Kidney tubule cell (primary cell): ENCODE measurements at places on chromosomes 16 and 17.
A peak's percentile ranks its signal among the peaks of the same experiment; 100 is the strongest.

GRCh38 chr17:75720656-75721462 lies at the start of gene ITGB4:
Gene ITGB4 (plus strand): TSS chr17:75721459. CDS start chr17:75724704, 3,245 bp downstream.
- peak; percentile 88 for DNase-seq

GRCh38 chr17:77875881-77876509 lies 82.5 kb upstream of the TNRC6C start:
- DNase-seq, result peak; percentile 30

- DNase-seq, result no peak
Measured at GRCh38 chr17:66778531-66779236, 56.2 kb upstream of the CACNG5 start.

- no peak for DNase-seq
Measured at GRCh38 chr16:82056550-82056896, 21.5 kb downstream of the HSD17B2 start.

DNA sequence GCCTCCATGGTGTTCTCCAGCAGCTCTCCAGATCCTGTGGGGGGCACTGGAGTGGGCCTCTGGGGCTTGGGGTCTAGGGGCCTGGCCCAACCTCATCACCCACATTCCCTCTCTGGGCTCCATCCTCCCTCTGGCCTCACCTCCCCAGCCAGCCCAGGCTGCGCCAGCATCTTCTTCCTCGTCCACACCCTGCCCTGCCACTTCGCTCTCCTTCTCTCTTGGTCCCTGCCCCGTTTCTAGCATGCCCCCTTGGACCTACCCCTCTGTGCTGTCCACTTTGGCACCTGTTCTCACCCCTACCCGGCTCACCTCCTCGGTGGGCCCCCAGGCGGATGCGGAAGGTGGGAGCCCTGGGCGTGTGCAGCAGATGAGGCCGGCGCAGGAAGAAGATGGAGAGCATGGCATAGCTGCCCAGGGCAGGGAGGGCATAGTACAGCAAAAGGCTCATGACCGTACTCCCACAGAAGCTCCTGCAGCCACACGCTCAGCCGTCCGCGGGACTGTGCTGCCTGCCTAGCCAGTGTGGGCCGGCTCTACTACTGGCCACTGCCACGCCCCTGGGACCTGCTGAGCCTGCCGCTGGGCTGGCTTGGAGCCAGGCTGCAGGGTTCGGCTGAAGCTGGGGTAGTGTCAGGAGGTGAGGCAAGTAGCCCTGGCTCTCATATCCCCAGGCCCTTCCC lies at the start of gene GDPD3:
GDPD3 (minus strand) TSS at position 507 of the 680 bp plus-strand sequence; CDS start at position 448, 59 bp downstream.
- peak; percentile 54 for DNase-seq

DNA sequence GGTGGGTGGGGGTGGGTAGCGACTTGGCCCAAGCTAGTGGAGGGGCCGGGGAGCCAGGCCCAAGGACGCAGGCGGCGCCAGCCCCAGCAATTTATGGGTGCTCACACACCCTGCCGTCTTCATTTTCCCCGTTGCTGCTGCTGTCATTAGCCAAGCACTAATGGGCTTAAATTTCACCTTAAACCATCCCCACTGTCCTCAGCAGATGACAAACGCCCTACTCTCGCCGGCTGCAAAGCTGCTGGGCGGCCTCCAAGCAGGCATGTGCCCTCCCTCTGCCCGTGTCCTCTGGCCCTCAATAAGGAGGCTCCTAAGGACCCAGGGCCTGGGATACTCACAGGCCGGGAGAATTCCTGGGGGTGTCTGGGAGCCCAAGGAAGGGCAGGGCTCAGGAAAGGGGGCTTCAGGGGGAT lies 66.1 kb downstream of the SREBF1 start:
- no peak for DNase-seq

DNA sequence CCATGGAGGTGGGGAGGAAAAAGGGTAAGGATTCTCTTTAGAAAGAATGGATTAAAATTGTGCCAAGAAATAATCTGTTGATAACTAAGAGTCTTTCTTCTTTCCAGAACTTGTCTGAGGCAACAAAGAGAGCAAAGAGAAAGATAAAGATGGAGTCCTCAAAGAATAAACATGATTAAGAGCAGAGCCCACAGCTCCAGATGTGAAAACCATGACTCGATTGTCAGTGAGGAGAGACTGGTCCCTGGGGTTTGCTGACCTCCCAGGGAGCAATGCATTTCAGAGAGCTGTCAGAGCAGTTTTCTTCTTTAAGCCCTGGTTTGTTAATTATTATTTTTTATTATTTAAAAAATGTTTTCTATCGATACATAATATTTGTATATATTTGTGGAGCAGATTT lies 74.6 kb downstream of the TMEM100 start:
- DNase-seq, result no peak

DNA sequence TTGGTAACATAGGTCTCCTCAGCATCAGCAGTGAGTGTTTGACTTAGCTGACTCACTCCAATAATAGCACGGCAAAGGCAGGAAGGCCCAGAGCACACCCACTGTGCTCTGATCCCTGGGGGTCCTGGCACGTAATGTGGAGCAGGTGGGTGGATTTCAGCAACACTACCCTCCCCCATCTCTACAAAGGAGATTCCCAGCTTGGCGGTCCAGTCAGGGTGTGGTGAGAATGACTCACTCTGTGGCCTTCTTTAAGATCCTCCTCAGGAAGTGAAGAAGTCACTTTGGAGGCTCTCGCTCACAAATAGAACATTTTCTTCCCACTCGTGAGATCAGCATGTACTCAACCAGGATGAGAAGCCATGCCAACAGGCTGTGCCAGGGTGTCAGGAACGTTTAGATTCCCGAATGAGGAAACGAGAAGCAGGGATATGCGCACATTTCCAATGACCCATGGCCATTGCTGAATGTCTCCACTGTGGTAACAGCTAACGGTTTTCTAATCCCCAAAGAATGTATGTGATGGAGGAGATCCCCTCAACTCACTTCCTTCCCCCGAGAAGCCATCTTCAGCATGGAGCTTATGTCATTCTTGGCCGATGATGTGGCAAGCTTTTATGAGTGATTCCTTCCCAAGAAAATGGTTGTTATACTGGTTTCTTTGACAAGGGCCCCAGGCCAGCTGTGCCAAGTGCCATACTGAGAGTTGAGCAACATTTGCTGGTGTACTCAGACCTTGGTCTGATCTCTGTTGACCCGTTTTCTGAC lies 365.2 kb downstream of the C16orf95 start:
- peak; percentile 88 for DNase-seq

DNA sequence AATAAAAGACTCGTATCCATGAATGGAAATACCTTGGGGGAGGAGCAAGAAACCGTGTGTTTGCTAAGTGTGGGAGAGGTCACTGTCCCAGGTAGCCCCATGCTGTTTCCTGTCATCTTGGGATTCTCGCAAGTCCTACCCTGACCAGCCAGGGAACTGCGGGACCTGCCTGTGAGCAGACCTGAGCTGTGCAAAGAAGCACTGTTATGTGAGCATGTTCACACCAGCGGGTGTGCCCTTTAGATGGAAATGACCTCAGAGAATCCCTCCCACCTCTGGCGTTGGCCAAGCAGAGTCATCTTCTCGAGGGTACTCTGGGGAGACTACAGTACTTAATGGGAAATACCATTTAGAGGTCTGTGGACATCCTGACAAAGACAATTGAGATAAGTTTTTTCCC lies 127.0 kb upstream of the MON1B start:
- DNase-seq, result no peak
